CD4-positive, alpha-beta T cell treated with Interleukin-17A for 1 hour (primary cell): ENCODE measurements at places on chromosomes 2 and 18.

DNA sequence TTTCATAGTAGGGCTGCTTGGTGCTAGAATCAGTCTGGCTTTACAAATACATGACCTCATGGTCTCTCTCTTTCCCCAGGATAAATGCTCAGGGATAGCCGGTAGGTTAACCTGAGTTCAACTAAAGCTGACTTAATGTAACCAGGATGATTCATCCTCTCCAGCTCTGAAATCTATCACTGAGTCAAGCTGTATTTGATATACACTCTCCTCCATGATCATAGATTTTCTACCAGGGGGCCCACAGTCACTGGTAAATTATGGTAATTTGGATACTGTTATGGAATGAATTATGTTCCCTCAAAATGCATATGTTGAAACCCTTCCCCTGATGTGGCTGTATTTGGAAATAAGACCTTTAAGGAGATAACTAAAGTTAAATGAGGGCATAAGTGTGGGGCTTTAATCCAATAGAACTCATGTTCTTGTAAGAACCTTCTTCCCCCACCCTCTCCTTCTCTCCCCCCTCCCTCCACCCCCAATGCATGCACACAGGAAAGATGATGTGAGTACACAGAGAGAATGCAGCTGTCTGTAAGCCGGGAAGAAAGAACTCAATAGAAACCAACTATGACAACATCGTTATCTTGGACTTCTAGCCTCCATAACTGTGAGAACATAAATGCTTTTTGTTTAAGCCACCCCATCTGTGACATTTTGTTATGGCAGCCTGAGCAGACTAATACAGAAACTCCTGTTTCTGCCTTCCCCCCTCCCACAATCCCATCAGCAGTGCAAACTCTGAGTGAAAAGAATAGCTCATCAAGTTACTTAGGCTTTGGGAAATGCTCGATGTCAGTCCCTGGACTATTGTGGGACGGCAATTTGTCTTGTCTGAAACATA is 134.9 kb upstream of the KYNU start:
- no peak for DNase-seq

- no peak for DNase-seq
Measured at GRCh38 chr2:115161771-115162493, 719.5 kb downstream of the DPP10 start.

- no peak for DNase-seq
Measured at GRCh38 chr2:21590026-21590690, 466.4 kb downstream of the TDRD15 start.

GRCh38 chr2:61356261-61356957 is 114.5 kb downstream of the USP34 start:
- DNase-seq, result no peak

GRCh38 chr18:47448956-47449355 is 197.5 kb upstream of the SKOR2 start:
- DNase-seq, result no peak

- DNase-seq, result no peak
Measured at GRCh38 chr2:9415516-9416169, 7.7 kb downstream of the ITGB1BP1 start.

GRCh38 chr2:60556175-60556574 is 2.7 kb upstream of the BCL11A start:
- DNase-seq, result no peak

DNA sequence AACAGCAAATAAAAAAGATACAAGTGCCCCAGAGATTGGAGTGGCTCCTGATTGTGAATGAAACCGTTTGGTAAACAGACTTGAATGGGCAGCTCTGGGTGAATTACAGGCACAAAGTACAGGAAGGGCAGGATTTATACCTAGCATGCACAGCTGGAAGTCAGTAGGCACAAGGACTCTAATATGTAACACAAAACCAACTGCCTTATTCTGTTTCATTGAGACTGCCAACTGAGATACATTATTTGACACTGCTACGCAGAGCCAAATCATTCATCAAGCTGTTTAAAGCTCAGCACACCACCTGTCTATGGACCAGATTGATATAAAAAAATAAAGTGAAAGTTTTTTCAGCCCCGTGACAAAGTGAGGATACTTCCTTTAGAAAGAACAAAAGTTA is 541.2 kb downstream of the NUP35 start:
- DNase-seq, result no peak

- no peak for DNase-seq
Measured at GRCh38 chr2:76268484-76268883, 557.8 kb upstream of the GCFC2 start.

DNA sequence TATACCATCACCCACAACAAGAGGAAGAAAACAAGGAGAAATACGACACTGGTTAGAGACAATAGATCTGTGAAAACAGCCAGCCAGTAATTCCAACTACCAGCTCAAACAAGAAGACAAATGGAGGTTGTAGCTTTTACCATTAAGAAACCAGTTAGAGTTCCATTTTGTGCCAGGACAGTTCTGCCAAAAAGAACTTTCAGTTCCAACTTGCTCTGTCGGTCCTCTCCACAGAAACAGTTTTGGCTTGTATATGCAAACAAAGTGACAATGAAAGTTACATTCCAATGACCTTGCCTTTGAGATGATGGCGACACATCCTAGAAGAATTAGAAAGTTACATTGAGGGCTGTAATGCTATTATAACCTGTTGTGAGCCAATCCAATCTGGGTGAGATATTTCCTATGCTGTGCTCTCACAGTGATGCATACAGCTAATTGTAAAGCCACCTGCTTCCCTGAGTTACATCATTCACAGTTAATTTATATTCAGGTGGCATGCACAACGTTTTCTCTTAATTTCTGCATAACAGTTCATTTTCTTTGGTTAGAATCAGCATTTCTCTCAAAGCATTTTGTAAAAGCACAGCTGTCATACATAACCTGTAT is 1378.4 kb upstream of the PIK3C3 start:
- no peak for DNase-seq
